Ascending aorta (tissue), 2 donors: ENCODE measurements at places on chromosomes 4 and X.
A peak's percentile ranks its signal among the peaks of the same experiment; 100 is the strongest.

GRCh38 chrX:65601530-65602220 lies 65.8 kb upstream of the MSN start:
- DNase-seq = peak; percentile 96

GRCh38 chr4:39970671-39971640 lies 6.8 kb downstream of the PDS5A start:
- no peak for DNase-seq

- no peak for DNase-seq
These were observed at the start of gene PRDM8 for GRCh38 chr4:80196922-80197573. TSS of gene PRDM8 (plus strand) at chr4:80197503. CDS start at chr4:80200081, 2,578 bp downstream.

DNA sequence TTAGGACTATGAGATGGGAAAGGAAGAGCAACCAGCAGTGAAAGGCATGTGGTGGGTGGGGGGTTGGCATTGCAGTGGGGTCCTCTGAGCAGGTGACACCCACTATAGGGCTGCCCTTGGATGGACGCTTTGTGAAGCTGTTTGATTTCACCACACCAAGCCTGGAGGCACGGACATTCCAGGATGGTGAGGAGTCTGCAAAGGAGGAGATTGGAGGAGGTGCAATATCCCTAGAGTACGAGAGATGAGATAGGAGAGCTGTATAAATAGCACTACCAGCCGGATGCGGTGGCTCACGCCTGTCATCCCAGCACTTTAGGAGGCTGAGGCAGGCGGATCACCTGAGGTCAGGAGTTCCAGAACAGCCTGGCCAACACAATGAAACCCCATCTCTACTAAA lies 42.3 kb downstream of the SHOX start:
- DNase-seq = no peak

DNA sequence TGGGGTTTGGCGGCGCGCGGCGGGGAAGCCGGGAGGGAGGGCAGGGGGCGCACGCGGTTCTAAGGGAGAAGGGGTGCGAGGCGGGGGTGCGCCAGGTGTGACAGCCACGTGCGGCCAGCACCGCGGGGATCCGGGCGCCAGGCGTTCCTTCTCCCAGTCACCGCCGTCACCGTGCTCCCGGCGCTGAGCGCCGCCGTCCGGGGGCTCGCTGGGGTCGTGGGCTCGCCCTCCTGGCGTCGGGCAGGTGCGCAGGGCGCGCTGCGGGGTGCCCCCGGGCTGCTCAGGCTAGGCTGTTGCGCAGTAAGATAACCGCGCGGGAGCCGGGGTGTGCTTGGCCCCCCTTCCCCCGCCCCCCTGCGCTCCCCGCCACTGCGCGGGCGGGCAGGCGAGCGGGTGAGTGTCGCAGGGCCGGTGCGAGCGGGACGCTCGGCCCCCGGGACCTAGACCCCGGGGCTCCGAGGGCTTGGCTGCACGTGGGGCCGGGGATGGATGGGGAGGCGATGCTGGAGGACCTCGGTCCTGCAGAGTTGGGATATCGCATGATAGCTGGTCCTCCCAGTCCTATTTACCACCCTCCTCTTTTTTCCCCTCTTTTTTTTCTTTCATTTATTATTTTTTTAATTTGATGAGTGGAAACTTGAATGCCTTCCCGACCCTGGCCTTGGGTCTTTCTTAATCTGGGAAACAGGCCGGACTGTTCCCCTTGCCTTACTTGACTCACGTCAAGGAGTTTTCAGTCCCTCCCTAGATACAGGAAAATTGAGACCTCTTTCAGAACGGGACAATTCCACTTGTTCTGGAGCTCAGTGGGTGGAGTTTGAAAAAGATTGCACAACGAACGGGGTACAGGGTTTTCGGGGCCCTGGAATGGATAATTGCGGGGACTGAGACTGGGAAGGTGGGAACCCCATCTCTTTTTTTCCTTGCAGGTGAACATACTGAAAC lies 797 bp downstream of the TXLNG start:
- DNase-seq = peak; percentile 63

DNA sequence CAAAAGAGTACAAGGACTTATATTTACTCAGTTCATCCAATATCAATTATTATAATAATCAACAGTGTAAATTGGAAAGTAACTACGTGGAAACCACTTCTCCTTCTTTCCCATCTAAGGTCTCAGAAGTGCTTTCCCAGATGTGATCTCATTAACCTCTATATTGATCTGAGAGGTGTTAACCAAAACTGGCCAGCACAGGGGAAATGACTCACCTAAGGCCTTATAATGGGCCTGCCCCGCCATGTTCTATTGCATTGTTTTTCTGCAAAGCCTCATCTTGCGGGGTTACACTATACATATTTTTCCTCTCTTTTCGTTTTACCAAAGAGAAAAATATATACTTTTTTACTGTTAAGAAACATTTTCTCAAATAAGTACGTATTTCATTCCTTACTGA lies 20.5 kb downstream of the RAB40A start:
- DNase-seq = no peak

GRCh38 chr4:15864651-15865566 lies 73.6 kb downstream of the FGFBP1 start:
- DNase-seq = no peak

DNA sequence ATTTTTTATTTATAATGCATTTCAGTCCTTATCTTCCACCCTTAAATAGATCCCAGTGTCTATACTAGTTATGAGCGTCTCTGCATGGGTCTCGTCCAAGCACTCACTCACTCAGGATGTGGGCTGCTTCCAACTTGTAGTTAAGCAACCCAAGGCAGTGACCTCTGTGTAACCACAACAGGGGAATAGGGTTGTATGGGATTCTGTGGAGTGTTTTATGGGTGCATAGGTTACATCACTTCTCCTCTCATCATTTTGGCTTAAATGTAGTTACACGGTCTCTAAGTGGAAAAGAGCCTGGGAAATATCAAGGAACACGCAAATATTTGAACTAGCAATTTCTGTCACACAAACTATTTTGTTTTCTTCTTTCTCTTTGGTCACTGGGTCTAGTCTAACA lies 931.0 kb downstream of the STIM2 start:
- DNase-seq = no peak

- no peak for DNase-seq
These were observed 1254.6 kb downstream of the PCDH18 start for GRCh38 chr4:136277741-136278140.

- no peak for DNase-seq
These were observed 50.4 kb upstream of the RPA4 start for GRCh38 chrX:96833333-96833732.

- no peak for DNase-seq
These were observed at the start of gene TREX2 for GRCh38 chrX:153445856-153446635. TSS of gene TREX2 (minus strand) at chrX:153446056. CDS start at chrX:153445430, 626 bp downstream.

DNA sequence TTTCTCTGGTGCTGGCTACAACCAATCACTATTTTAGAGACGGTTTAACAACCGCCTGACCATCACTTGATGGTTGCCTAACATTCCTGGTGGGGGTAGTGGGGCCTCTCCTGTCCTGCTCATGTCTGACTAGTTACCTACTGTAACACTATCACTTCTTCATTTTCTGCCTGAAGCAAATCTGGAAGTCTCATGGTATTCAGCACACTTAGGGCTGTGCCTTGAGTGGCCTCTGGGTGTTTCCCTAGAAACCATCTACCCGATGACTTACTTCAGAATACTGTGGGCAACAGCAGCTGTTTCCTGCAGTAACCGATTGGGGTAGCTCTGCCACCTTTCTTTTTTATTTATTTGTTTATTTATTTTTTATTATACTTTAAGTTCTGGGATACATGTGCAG lies 880.1 kb upstream of the INTU start:
- DNase-seq = no peak

GRCh38 chr4:5021546-5021945 lies 2.3 kb upstream of the CYTL1 start:
- no peak for DNase-seq

- no peak for DNase-seq
These were observed 68.4 kb downstream of the PSAPL1 start for GRCh38 chr4:7366180-7366945.

GRCh38 chr4:137129845-137130244 lies 402.4 kb downstream of the PCDH18 start:
- DNase-seq = no peak

- no peak for DNase-seq
These were observed 155.8 kb downstream of the ANTXR2 start for GRCh38 chr4:79917246-79917645.

DNA sequence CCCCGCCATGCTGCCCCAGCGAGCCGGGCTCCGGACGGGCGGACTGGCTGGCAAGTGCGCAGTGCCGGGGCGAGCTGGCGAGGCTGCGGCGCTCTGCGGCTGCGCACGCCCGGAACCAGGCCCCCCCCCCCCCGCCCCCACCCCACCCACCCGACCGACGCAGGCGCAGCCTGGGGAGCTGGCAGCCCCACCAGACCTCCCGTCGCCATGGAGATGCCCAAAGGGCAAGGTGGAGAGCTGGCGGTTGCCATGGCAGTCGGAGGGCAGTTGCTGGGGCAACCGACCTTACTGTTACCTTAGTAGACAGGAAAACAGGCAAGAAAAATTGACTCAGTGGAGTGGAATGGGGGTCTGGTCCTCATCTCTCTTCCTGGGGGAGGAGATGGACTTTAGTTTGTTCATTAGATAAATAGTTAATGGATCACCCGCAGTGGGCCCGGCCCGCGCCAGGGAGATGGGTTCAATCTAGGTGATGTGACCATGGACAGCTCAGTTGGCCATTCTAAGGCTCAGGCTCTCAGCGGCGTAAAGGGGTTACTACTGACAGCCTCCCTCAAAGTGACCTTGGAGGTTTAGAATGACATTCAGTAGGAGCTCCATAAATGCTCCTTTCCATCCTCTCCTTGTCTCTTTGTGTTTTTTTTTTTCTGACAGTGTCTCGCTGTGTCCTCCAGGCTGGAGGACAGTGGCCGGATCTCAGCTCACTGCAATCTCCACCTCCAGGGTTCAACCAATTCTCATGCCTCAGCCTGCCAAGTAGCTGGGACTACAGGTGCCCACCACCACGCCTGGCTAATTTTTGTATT lies at the start of gene PCSK1N:
Gene PCSK1N (minus strand): TSS at position 87 of the 806 bp plus-strand sequence. CDS start 78 bp downstream, at position 9.
- DNase-seq = no peak

DNA sequence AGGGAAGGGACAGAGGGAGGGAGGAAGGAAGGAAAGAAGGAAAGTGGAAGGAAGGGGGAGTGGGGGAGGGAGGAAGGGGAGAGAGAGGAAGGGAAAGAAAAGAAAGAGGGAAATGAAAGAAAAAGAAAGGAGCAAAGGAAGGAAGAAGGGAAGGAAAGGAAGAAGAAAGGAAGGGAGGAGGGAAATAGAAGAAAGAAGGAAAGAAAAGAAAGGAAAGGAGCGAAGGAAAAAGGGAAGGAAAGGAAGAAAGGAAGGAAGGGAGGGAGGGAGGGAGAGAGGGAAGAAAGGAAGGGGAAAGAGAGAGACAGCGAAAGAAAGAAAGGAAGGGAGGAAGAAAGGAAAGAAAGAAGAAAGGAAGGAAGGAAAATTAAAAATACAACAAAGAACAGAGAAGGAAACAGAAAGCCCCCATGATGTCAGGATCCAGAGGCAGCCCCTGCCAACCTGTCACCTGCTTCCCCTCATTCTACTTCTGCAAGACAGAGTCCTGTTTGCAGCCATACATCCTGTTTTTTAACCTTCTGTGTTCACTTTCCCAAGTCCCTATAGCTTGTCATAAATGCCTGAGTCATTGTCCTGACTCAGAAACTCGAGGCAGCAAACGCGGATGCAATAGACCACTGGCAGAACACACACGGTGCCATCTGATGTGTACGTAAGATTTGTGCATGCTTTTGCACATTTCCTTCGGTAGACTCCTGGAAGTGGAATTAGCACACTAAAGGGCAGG lies 77.0 kb upstream of the C4orf50 start:
- DNase-seq = no peak

GRCh38 chrX:84224741-84225140 lies 36.7 kb upstream of the RPS6KA6 start:
- DNase-seq = no peak

DNA sequence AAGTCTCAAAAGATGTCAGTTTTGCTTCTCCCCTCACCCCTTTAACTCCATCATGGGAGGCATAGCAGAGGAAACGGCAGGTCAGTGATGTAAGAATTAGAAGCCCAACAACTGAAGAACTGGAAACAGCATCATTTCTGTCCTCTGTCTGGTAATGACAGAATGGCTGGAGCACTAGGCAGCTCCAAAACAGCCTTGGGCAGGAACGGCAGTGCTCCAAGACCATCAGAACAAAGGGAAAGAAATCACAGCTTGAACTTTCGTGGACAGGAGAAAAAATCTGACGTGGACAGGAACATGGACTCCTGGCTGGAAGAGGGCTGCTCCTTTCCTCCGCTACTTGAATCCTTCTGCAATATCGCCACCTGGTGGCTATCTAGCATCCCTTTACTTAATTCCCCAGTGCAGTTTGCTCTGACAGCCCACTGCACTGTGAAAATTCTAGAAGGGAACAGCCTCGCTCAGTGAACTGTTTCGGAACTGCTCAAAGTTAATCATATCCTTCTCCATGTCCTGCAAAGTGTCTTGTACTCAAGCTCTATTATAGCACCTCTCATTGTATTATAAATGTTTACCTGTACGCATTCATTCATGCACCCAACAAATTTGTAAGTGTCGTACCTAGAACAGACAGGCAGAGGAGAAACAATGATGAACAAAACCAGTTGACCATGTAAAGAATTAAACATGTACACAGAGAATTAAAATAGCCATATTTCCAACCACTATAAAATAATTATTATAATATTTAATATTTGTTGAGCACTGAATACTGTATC lies 20.4 kb downstream of the SLC25A53 start:
- no peak for DNase-seq

DNA sequence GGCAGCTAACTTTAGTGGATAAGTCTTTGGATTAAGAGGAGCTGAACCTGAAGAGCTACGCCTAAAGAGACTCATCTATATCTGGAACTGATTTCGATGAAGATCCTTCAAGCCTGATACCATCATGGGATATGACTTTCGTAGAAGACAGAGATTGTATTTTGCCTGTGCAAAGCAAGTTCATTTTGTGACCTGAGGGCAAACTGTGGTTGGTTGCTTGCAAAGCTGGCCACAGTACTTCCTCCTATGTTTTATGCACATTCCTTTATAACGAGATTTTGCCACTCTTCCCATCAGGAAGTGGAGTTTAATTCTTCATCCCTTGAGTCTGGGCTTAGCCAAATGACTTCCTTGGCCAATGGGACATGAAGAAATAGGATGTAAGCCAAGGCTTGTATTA lies 519.3 kb upstream of the NR3C2 start:
- no peak for DNase-seq

DNA sequence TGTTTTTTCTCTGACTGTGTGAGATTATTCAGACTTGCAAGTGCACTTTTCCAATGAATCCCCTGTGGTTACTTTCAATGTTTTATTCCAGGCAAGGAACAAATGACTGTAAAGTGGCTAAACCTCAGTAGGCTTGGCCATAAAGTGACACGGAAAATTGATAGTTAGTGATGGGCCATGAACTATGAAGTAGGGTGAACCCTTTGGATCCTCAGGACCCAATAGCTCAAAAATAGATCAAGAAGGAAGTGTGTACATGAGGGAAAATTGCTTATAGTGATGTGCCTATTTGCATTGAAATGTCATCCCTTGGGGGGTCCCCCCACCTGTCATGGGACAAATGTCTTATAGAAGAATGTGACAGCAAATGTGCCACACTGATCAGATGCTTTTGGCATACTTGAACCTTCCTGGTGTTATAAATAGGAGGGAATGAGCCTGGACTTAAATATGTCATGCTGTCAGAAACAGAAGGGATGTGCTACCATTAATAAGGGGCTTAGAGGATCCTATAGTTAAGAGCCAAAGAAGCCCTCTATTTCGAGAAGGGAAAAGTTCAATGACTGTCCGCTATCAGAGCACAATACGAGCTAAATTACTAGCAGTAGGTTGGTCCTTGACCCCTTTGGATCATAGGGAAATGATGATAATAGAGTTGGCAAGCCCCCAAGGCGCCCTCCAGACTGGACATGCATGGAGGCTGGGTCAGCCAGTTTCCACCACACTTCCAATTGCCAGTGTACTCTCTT lies 30.3 kb downstream of the SLC16A2 start:
- no peak for DNase-seq
